Activated naive CD8-positive, alpha-beta T cell treated with anti-CD3 and anti-CD28 coated beads for 36 hours (primary cell): ENCODE measurements at places on chromosomes 5 and 9.

GRCh38 chr9:17116400-17116837, 18.4 kb upstream of the CNTLN start:
- no peak for DNase-seq

DNA sequence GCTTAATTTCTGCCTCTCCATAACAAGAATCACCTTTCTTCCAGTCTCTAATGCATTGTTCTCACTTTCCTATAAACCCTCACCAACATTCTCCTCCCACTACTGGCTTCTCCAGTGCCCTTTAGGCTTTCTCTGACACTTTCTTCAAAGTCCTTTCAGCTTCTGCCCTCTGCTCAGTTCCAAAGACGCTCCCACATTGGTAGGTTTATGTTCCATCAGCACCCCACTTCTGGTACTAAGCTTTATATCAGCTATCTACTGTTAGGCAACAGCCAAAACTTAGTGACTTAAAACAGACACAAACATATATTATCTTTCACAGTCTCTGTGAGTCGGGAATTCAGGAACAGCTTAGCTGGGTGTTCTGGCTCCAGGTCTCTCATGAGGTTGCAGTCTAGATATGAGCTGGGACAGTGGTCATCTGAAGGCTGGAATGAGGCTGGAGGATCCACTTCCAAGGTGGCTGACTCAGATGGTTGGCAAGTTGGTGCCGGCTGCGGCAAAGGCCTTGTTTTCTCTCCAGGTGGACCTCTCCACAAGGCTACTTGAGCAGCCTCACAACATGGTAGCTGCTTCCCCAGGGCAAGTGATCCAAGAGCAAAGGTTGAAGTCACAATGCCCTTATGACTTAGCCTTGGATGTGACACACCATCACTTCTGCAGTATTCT, 37.4 kb downstream of the BOD1 start:
- no peak for DNase-seq

DNA sequence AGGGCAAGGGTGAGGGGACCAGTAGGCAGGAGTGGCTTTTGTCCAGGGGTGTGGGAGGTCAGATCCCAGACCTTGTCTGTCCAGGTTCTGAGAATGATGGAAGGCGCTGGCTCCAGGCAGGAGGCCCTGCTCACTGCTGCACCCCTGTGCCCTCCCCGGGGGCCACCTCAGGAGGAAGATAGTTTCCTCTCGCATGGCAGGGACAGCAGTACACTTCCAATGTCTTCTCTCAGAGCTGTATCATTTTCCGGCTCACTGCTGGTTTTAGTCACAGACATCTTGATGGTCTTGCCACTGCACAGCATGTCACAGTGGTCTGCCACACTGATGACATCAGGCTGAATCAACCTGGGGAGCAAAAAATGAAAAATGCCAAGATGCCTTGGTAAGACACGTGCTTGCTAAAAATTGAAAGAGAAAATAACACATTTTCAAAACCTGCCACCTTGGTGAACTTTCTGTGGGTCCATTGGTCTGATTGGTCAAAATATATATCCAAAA, 3.3 kb upstream of the SLC6A3 start:
- DNase-seq: no peak

- no peak for DNase-seq
Observed at GRCh38 chr9:98099346-98099745, 19.7 kb downstream of the TRIM14 start.

DNA sequence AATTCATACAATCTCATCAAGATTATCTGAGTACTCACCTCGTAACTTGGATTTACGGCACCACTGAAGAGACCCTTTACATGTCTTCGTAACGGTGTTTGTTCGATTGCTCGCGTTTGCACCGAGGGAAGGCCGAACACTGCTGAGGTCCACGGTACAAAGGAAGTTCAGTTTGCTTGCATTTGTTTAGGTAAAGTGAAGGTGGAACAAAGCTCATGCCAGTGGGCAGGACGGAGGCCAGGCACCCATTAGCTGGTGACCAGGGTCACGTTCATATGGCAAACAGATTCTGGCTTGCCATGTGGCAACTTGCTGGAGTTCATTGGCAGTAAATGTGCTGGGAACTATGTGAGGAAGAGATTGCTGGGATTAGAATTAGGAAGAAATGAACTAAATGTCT, 164.8 kb downstream of the MACROH2A1 start:
- DNase-seq: no peak

- DNase-seq: no peak
Observed at GRCh38 chr5:151522226-151522625, 68.9 kb downstream of the FAT2 start.

- no peak for DNase-seq
Observed at GRCh38 chr5:146340260-146341081, 1.8 kb downstream of the POU4F3 start.

- DNase-seq: no peak
Observed at GRCh38 chr9:8733131-8733954, 933.8 kb upstream of the DMAC1 start.

- no peak for DNase-seq
Observed at GRCh38 chr5:101390151-101390908, 487.2 kb upstream of the ST8SIA4 start.
